ENCODE measurements at places on chromosomes 1 and 21. TPM values are rescaled to one million over a fixed set of nuclear protein-coding genes. Genes with fewer than 3 reads are reported as not detected.

The CADM3 gene
- 0.79 TPM for total RNA-seq

The POGZ gene
- total RNA-seq, result 32.4 TPM

The FTCD gene
- total RNA-seq, result 0.47 TPM

The PDC gene
- total RNA-seq, result not detected

DNA sequence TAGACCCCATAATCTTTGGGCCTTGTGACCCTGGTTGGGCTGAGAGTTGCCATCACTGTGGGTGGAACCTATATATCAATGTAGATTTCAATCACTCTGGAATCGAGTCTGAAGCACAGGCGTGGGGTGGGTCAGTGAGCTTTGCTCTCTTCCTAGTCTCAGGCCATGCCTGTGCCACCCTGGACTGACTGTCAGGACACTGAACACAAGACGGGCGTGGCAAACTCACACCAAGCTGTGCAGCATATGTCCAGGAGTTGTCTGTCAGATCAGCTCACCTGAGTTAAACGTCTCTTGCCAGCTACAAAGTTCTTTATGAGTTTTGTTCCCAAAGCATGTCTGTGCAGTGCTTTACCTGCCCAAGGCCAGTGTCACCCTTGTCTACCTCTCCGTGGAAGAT, 30.9 kb upstream of the ALPL start:
- no peak for DNase-seq

- no peak for DNase-seq
These were observed 17.6 kb downstream of the TMPRSS2 start for GRCh38 chr21:41490330-41490729.

GRCh38 chr1:63743781-63744180, 30.0 kb upstream of the ROR1 start:
- no peak for DNase-seq

DNA sequence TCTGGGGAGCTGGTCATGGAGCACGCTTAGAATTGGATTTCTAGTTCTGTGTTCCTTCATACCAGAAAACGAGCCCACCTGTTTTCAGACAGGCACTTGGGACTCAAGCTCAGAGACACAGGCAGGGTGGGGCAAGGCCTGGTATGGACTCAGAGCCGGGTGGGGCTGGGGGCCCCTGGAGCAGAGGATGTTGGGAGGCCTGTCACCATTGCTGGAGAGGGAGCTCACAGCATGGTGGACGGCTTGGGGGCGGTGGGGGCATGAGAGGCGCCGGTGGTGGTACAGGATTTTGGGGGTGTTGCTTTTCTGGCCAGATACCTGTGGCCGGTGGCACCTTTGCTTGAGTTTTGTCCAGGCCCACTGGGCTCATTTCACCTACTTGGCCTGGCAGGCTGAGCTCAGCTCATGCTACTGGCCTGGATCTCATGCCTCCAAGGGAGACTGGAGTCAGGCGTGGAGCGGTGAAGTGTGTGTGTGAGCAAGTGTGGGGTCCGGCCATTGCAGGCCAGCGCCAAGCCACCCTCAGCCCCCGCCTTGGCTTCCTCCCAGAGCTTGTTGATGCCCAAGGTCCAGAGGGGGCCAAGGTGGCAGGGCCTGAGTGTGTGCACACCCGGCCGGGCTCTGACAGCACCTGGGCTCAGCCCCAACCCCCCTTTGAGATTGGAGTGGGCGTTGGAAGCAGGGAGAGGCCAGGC, 8.7 kb downstream of the SLX9 start:
- DNase-seq, result no peak

GRCh38 chr1:24369199-24369598, 44.4 kb downstream of the STPG1 start:
- no peak for DNase-seq

Data from pancreas (tissue), 10 donors.